Spleen (tissue), 13 donors: ENCODE measurements at places on chromosomes 7 and 10. TPM values are rescaled to one million over a fixed set of nuclear protein-coding genes. Genes with fewer than 3 reads are reported as not detected.

- peaks cover 4% of the 10 kb centered on the region for H3K36me3 ChIP-seq
- DNase-seq = no peak
- H3K27me3 ChIP-seq = no peaks in the 10 kb centered on the region
- H3K4me1 ChIP-seq = no peaks in the 10 kb centered on the region
- H3K27ac ChIP-seq = no peak overlapping the region
Observed at GRCh38 chr7:93239824-93240223, 7.7 kb downstream of the VPS50 start.

GRCh38 chr7:38932509-38933168 is 23.6 kb upstream of the VPS41 start:
- H3K27me3 ChIP-seq = no peaks in the 10 kb centered on the region
- no peak overlapping the region for H3K4me3 ChIP-seq
- no peak overlapping the region for H3K27ac ChIP-seq
- H3K36me3 ChIP-seq = no peaks in the 10 kb centered on the region

DNA sequence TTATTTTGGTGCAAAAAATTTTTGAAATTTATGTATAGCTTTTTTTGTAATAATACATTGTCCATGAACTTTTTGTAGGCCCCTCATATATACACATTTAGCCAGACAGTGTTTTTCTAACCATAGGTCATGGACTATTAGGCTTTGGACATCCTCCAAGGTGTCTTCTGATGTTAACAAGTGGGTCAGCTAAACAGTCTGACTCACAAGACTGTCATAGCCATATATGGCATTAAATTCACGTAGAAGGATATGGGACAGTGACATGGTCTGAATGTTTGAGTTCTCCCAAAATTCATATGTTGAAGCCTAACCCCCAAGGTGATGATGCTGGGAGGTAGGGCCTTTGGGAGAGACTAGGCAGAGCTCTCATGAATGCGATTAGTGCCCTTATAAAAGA is 14.0 kb upstream of the NUB1 start:
- no peak overlapping the region for H3K4me3 ChIP-seq
- H3K27me3 ChIP-seq = no peaks in the 10 kb centered on the region
- no peaks in the 10 kb centered on the region for H3K4me1 ChIP-seq
- no peaks in the 10 kb centered on the region for H3K36me3 ChIP-seq

DNA sequence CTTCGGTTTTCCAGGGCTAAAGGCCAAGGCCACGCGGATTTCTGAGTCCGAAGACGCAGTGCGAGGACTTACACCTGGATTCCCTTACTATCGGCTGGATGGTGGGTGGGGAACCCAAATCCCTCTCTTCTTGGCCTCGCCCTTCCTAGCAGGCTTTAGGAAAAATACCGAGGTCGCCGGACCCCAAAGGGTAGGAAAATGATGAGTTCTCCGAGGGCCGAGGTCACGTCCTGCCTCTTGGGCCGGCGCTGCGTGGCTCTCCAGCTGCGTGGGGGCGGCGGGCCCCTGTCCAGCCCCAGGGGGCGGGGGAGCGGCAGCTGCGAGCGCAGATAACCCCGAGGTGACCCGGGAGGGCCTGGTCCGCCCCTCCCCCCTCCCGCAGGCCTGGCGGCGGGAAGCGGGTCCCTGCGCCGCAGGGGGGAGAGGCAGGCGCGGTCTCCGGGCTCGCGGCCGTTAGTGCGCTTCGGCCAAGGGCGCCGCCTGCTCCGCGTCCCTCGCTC is 805 bp upstream of the HMX3 start:
- H3K27ac ChIP-seq = no peak overlapping the region
- DNase-seq = no peak
- H3K4me3 ChIP-seq = peak overlapping the region; percentile 70
- peaks cover 97% of the 10 kb centered on the region for H3K27me3 ChIP-seq
- H3K4me1 ChIP-seq = peaks cover 56% of the 10 kb centered on the region

GRCh38 chr10:110421512-110422138 is 76.1 kb upstream of the DUSP5 start:
- H3K27ac ChIP-seq = no peak overlapping the region
- H3K4me3 ChIP-seq = no peak overlapping the region
- peaks cover 13% of the 10 kb centered on the region for H3K4me1 ChIP-seq
- H3K36me3 ChIP-seq = no peaks in the 10 kb centered on the region
- DNase-seq = no peak
- no peaks in the 10 kb centered on the region for H3K27me3 ChIP-seq

- H3K27me3 ChIP-seq = no peaks in the 10 kb centered on the region
- H3K27ac ChIP-seq = no peak overlapping the region
- H3K4me3 ChIP-seq = no peak overlapping the region
- H3K36me3 ChIP-seq = no peaks in the 10 kb centered on the region
- peaks cover 4% of the 10 kb centered on the region for H3K4me1 ChIP-seq
- DNase-seq = no peak
Observed at GRCh38 chr7:99019523-99020412, 124.1 kb downstream of the SMURF1 start.

GRCh38 chr10:17783751-17784150 is 25.4 kb upstream of the MRC1 start:
- H3K27ac ChIP-seq = no peak overlapping the region
- H3K36me3 ChIP-seq = no peaks in the 10 kb centered on the region
- H3K4me3 ChIP-seq = no peak overlapping the region
- no peak for DNase-seq
- no peaks in the 10 kb centered on the region for H3K27me3 ChIP-seq

The GDF2 gene
- not detected for total RNA-seq

The TSPAN15 gene
- 40.3 TPM for total RNA-seq

The CCT6A gene
- total RNA-seq = 87.2 TPM
